Stimulated activated CD8-positive, alpha-beta memory T cell treated with anti-CD3 and anti-CD28 coated beads, Interleukin-12 subunit alpha, Interleukin-12 subunit beta, amount 100 ng/mL, for 1 hour (primary cell): ENCODE measurements at places on chromosomes 12 and 14.
A peak's percentile ranks its signal among the peaks of the same experiment; 100 is the strongest.

DNA sequence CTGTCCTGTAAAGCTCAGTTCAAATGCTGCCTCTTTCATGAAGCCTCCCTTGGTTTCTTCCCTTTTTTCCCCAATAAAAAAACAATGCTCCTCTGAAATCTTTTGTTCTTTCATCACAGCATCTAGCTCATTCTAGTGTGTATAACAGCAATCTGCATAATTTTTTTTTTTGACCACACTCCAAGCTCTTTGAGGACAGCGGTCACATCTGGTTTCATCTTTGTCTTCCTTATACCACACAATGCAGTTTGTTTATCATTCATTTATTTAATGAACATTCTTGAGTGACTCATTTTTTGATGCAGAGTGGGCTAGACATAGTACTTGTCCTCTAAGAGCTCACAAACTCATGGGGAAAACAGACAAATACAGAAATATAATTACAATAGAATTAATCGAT, 7.3 kb downstream of the GNG2 start:
- DNase-seq = no peak

DNA sequence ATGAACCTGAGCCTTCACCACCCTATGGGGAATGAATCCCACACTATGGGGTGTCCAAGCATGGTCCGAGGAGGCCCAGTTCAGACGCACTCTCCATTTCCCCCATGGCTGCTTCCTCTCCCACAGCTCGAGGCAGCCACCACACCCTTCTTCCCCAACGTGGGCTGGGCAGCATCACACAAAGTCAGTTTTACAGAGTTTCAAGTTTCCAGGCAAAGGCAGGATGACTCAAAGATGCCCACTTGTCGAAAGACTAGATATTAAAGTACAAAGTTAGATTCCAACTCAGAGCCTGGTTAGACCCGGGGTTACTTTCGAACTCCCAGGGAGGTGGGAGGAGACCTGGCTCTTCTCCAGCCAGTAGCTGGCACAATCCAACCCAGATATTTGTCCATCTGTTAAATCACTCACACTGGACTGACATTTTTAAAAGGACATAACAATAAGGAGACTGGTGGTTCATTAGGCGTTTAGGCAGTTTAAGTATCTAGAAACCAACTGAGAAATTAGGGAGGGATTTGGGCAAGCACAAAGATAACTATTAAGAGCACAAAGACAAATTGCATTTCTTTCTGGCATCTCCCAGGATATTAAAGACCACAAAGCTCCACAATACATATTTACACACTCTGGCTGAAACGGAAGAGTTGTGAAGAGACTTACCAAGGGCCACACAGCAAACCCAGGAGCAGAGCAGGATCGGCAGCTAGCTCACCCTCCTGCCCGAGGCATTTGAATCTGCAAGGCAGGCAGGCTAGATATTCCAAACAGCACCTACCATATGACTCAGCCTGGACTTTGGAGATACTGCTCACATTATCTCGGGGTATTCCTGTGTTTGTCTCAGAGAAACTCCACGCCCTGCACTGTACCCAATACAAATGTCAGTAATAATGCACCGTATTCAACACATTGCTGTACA, 34.8 kb downstream of the TMCC3 start:
- DNase-seq = no peak

- DNase-seq = no peak
Measured at GRCh38 chr14:50056435-50056834, 59.9 kb downstream of the VCPKMT start.

DNA sequence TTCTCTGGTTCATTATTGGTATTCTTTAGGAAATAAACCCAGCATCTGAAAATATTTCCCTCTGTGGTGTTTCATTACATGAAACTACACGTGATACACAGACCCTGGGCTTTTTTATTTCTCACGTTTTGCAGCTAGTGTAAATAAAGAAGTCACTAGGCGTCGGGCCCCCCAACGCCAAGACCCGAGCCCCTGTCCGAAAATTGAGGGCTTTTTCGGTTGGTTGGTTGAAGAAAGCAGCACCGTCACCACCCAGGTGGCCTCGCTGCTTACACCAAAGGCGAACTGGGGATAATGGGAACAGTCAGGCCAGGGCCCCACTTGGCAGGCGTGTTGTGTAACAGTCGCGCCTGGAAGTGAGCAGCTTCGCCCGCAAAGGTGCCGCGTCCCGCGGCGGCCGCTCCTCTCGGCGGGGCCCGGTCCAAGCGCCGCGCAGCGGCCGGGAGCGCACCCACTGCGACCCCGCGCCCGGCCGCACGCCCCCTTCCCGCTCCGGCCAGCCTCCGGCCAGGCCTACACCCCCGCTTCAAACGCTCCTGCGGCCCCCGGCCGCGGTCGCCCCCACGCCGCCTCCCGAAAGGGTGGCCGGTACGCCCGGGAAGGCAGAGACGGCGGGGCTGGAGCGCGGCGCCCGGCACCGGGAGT, 1.2 kb downstream of the DUSP16 start:
- peak; percentile 14 for DNase-seq

GRCh38 chr12:91327131-91327530, 144.5 kb upstream of the DCN start:
- no peak for DNase-seq

- DNase-seq = no peak
Measured at GRCh38 chr12:123749355-123749754, 12.7 kb upstream of the DNAH10 start.

GRCh38 chr14:24241829-24242443, 487 bp downstream of the TINF2 start:
- DNase-seq = peak; percentile 90

- no peak for DNase-seq
Measured at GRCh38 chr14:71346685-71347084, 439.4 kb downstream of the PCNX1 start.

GRCh38 chr12:27502021-27502435, 22.0 kb upstream of the PPFIBP1 start:
- no peak for DNase-seq

DNA sequence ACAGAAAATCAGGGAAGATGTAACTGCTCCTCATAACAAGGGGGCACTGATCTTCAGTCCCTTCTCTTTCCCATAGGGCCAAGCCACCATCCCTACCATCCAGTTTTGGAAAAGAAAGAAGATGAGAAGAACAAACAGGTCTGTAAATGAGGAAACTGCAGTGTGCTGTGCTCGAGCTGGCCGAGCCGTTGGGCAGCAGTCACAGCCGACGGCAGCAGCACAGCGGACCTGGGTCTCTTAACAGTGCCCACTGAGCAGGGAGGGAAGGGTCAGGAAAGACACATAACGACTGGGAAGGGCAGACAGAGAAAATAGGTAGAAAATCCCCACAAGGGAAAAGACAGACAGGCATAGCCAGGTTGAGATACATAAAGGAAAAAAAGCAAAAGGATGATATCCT, 38.2 kb downstream of the BDKRB1 start:
- DNase-seq = no peak

- DNase-seq = no peak
Measured at GRCh38 chr12:120485961-120486881, 9.7 kb upstream of the DYNLL1 start.

DNA sequence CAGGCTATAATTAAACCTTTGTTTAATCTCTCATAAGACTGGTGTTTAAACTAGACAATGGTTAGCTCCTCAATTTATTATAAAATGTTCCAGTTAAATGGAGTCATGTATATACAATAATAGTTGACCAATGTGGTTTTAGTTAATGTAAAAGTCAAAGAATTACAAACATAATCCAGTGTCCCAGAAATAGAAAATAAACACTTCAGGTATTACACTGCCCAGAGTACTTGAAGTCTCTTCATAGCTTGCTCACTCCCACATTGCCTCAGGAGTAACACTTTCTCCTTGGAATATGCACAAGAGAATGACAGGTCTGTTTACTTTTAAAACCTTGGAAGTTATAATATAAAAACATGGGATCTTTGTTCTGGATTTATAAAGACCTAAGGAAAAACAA, 60.5 kb downstream of the SLC38A1 start:
- DNase-seq = no peak

GRCh38 chr14:63051301-63051700, 6.0 kb upstream of the KCNH5 start:
- no peak for DNase-seq

DNA sequence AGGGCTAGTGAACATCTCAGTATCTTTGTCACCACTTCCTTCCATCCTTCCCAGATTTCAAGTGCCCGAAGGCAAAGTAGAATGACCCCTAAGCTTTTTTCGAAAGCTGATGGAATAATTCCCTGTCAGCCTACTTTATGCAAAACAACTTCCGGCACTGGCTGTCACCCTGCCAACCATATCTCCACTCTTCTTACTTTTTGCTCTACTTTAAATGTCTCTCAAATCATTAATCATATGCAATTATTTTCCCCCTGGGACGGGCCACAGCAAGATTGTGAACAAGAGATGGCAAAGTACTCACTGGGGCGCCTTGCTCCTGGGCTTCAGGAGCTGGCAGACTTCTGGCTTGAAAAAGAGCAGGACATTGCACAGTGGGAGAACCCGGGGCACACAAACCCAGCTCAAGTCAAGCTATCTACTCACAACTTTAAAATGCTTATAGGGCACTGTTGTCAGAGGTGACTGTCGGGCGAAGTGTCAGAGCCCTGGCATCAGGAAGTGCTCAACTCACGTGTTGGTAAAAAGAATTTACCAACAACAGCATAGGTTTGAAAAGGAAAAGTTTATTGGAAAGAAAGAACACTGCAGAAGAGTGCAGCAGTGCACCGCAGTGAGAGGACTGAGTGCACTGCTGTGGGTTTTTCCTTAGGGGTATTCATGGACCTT, 373.5 kb downstream of the PAWR start:
- DNase-seq = no peak

- DNase-seq = no peak
Measured at GRCh38 chr12:104410326-104410725, 46.4 kb upstream of the CHST11 start.

DNA sequence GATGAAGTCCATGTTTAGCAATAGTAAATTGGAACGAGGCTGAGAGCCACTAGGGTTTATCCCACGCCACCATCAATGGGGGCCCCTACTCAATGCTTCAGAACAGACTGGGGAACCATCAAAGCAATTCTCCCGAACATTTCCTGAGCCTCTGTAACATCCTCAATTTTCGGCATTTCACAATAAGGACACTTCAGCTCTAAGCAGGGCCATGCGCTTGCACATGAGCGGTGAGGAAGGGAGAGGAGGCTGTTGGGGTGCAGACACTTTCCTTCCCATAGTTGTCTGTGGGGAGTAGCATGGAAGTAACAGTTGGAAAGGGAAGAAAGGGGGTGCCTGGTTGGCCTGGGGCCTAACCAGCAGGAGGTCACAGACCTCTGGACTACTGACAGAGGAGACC, 129.9 kb upstream of the PRMT8 start:
- DNase-seq = no peak

GRCh38 chr14:67557118-67557517, 24.0 kb downstream of the PLEKHH1 start:
- DNase-seq = no peak

DNA sequence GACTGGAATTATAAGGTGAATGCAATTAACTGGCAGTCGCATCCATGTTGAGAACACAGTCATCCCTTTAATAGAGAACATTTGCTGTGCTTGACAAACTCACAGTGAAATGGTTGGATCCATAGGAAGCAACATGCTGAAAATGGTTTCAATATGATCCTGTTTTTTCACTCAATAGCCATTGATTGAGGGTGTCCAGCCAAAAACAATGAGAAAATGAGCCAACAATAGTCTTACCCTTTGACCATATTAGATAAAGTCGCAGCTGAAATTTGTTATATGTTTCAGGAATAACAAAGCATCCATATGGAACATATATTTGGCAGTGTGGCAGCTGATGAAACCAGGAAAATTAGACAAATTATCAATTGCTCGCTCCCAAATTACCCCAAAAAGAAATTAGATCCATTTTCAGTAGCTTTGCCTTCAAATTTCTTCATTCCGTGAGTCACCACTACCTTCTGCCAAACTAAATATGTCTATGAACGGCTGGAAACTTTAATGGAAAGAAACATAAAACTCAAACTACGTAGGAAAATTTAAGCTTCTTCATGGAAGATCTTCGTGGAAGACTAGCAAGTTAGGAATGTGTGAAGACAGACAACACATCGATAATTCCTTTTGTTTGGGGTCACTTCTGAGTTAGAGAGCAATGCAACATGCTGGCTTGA, 17.4 kb downstream of the IGF1 start:
- DNase-seq = no peak

DNA sequence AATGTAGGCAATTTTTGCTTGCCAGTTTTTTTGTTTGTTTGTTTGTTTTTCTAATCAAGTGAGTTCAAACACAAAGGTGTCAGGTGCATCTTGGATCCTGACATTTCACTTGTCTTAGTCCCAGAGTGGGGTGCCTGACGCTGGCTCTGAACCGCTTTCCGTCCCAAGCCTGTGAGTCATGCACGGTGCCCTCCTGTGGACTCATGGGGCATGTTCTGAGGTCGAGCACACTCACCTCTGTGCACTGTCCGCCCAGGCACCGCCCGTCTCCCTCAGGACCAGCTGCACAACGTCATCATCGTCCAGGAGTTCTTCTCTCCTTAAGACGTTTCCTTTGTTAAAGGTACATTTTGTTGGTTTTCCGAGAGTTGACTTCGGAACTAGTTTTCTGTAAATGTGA, 98.2 kb downstream of the GLT1D1 start:
- no peak for DNase-seq

DNA sequence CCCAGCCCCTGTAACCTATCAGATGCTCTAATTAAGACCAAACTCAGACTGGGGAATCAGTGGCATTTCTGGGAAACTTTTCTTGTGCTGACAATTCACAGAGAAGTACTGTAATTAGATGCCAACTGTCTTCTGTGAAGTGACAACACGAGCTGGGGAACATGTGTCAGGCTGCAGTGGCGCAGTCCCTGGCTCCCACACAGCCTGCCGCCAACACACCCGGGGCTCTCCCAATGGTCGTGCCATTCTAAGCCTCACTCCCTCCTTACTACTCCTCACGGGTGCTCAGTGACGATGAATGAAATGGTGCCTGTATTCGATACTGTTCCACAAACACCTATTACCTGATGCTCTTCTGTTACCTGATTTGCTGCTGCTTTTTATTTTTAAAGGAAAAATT, 18.6 kb downstream of the GARIN2 start:
- DNase-seq = no peak

DNA sequence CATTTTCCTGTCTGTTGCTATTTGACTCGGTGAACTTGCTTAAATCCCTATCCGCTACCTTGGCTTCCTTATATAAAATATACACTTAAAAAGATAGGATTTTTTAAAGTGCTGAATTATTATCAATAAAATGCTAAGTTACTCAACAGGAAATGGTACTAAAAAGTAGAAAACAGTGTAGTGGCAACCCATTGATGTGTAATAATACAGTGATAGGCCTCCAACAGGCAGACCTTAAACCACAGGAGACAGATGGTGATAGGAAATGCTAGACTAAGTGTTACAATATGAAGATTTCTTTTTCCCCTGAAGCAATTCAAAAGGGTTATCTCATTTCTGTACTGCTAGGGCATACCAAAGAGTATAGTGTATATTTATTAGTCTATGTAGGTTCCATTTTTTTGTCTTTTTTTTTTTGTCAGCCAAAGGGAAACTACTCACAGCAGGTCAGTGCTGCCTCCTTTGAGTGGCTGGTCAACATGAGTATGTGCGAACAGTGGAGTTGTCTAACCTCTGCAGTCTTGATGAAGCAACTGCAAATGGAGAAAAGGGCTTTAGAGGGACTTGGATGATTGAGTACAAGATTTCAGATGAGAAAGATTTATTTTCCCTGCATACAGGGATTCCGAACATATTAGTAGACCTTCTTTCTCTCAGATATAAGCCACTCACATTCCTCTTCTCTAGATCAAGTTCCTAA, 183.8 kb downstream of the ACSS3 start:
- DNase-seq = no peak
